Chondrocyte (in vitro differentiated cells): ENCODE measurements at places on chromosomes 3 and 15.
A peak's percentile ranks its signal among the peaks of the same experiment; 100 is the strongest.

DNA sequence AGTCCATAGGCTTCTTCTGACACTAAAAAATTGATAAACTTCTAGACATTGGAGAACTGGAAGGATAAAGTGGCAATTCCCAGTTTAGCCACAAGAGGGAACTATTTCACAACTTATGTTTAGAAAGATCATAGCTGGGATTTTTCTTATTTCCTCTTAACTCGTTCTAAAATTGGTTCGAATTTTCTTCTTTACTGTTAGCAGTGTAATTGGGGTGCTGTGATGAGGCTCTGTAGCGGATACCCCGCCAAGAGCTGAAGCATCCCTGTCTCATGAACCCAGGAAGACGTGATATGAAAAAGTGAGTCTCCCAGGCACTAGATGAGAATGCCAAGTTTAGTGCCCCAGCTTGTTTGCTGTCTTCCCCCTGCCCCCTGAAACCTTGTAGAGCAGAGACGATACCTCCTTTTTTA, 85.1 kb downstream of the PDCD6IP start:
- H3K27ac ChIP-seq = peak overlapping the region; percentile 14
- peaks cover 8% of the 10 kb centered on the region for H3K27me3 ChIP-seq
- no peak for DNase-seq
- H3K4me1 ChIP-seq = peaks cover 25% of the 10 kb centered on the region
- H3K4me3 ChIP-seq = peak overlapping the region; percentile 66
- H3K36me3 ChIP-seq = no peaks in the 10 kb centered on the region

DNA sequence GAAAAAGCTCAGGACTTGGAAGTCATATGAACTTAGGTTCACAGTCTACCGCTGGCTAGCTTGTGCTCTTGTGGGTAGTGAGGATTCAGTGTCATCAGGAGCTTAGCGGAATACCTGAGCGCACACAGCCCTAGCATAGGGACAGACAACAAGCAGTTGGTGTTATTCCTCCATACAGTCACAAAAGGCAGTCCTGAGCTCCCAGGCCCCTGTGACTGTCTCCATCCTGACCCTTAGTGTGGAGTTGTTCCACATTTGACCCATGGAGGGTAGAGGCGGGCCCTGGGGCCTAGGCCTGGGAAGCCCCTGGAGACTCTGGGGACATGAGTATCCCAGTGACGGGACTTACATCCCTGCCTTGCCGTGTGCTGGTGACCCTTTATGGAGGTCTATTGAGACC, 131.5 kb upstream of the PLXNA1 start:
- DNase-seq = no peak
- peaks cover 33% of the 10 kb centered on the region for H3K4me1 ChIP-seq
- H3K4me3 ChIP-seq = no peak overlapping the region
- no peaks in the 10 kb centered on the region for H3K36me3 ChIP-seq
- H3K27ac ChIP-seq = peak overlapping the region; percentile 93

DNA sequence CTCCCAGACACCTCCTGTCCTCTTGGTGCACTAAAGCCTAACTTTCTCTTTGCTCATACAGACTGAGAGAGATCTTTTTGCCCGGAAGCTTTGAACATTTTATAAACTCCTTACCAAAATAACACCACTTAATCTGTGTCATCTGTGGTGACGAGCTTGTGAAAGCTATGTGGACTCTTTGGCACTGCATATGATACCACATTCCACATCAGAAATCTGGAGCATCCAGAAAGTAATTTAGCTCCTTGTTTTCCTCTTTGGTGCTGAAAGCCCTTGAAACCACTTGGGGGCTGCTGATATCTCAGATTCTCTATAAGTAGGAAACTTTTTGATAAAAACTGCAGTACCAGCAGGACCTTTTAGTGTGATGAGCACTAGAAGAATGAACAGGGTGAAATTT, 128.3 kb downstream of the ALCAM start:
- H3K4me3 ChIP-seq = no peak overlapping the region
- peaks cover 52% of the 10 kb centered on the region for H3K4me1 ChIP-seq
- DNase-seq = no peak
- H3K27ac ChIP-seq = peak overlapping the region; percentile 73
- H3K36me3 ChIP-seq = peaks cover 17% of the 10 kb centered on the region

DNA sequence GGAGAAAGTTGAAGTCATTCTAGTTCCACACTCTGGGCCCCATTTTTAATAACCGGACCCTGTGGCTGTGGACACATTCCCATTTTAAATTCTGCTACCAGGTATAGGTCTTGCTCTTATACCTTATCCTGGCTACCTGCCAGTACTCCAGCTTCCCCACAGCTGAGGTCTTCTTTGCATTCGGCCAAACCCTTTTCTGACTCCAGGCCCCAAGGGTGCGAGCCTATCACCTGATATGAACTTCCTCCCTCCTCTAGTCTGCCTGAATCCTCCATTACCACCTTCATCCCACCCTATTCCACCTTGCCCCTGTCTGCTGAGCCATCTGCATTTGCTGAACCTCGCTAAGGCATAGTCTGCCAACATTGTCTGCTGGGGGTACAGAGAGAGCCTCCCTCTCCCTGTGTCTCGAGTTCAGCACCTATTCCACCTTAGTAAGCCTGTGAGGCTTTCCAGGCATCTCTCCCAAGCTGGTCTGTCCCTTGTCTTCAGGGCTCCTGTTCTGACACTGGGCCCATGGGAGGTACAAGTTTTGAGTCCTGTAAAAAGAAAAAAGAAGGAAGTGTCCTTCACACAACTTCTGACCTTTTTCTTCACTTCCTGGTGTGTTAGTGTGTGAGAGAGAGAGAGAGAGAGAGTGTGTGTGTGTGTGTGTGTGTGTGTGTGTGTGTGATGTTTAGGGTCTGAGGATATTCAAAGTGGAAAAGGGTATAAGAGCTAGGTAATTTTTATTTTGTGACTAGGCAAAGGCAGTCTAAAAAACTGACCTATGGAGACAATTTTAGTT, 27.0 kb downstream of the PDE8A start:
- H3K36me3 ChIP-seq = no peaks in the 10 kb centered on the region
- no peak for DNase-seq
- no peak overlapping the region for H3K4me3 ChIP-seq

DNA sequence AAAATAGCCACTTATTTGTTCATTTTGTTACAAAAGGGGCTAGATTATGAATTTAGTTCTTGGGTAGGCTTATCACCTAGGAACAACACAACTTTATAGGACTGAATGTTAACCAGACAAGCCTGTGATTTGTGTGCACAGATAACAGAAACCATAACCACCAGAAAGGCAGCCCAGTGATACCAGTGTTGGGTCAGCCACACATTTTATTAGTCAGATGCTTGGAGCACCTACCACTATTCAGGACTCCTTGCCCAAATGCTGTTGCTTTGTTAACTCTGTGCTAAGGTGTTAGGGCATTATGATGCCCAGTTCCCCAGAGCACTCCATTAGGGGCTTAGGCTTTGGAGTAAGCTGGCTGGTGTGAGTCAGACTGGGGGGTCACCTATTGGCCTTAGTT, 22.5 kb downstream of the PLCL2 start:
- no peaks in the 10 kb centered on the region for H3K36me3 ChIP-seq
- no peaks in the 10 kb centered on the region for H3K27me3 ChIP-seq
- H3K27ac ChIP-seq = no peak overlapping the region
- peaks cover 20% of the 10 kb centered on the region for H3K4me1 ChIP-seq

GRCh38 chr15:52567871-52568600, 794 bp downstream of the ARPP19 start:
- peaks cover 41% of the 10 kb centered on the region for H3K4me1 ChIP-seq
- no peaks in the 10 kb centered on the region for H3K27me3 ChIP-seq

DNA sequence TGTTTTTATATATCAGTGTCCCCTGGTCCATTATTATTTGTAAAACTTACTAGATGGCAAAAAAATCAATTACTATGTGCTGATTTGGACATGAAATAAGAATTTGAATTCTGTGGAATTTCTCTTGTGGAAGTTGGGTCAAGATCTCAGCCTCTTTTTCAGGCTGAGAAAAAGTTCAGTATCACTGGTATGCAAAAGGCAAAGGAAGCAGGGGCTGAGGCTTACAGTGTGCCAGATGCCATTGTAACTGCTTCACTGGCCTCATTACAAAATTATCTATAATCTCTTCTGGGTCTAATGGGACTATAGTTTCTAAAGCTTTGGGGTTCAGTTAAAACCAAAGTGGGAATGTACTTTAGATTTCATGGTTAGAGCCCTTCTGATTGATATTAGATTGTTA, 125.9 kb upstream of the SLC7A14 start:
- DNase-seq = no peak
- peaks cover 4% of the 10 kb centered on the region for H3K36me3 ChIP-seq
- no peak overlapping the region for H3K27ac ChIP-seq
- H3K4me3 ChIP-seq = no peak overlapping the region
- H3K4me1 ChIP-seq = peaks cover 53% of the 10 kb centered on the region

DNA sequence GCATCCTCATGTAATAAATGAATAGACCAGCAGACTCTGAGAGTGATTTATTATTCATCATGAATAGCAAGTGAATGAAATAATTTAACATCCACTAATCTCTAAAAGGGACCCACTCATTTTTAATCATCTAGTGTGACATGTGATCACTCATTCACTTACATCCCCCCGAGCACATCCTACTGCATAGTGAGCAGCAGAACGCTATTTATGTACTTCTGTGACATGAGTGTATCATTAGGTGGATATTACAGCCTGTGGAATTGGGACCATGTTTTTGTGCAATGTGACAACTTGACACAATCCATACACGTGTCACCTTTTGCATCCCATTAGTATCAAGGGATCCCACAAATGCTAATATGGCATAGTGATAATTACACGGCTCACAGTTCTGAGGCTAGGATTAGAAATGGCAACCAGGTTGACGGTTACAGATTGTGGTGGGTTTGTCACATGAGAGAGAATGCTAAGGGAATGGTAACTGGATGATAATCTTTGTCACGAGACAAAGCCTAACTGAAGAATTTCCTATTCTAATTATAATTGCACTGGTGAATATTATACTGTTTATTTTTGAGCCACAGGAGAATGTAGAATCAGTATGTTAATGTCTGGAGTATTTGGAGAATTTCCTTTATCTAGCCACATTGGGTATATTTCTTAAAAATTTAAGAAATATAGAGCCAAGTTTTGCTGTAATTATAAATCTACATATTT, 595.2 kb upstream of the TBL1XR1 start:
- H3K27ac ChIP-seq = peak overlapping the region; percentile 60
- peaks cover 3% of the 10 kb centered on the region for H3K36me3 ChIP-seq
- peaks cover 63% of the 10 kb centered on the region for H3K4me1 ChIP-seq
- no peak for DNase-seq

GRCh38 chr15:41115161-41115651, 874 bp downstream of the INO80 start:
- H3K4me1 ChIP-seq = peaks cover 23% of the 10 kb centered on the region
- no peaks in the 10 kb centered on the region for H3K36me3 ChIP-seq
- no peaks in the 10 kb centered on the region for H3K27me3 ChIP-seq
- peak overlapping the region; percentile 82 for H3K4me3 ChIP-seq

GRCh38 chr3:131082871-131083863, 56.5 kb downstream of the NEK11 start:
- H3K27ac ChIP-seq = no peak overlapping the region
- no peaks in the 10 kb centered on the region for H3K36me3 ChIP-seq
- H3K4me3 ChIP-seq = no peak overlapping the region
- H3K27me3 ChIP-seq = no peaks in the 10 kb centered on the region

- H3K27me3 ChIP-seq = peaks cover 50% of the 10 kb centered on the region
- no peak for DNase-seq
- H3K27ac ChIP-seq = no peak overlapping the region
- H3K4me3 ChIP-seq = no peak overlapping the region
These were observed 3.7 kb downstream of the DUOX1 start for GRCh38 chr15:45133561-45133920.

GRCh38 chr15:62083194-62084154, 16.7 kb downstream of the C2CD4A start:
- peaks cover 17% of the 10 kb centered on the region for H3K4me1 ChIP-seq
- no peak overlapping the region for H3K27ac ChIP-seq
- H3K36me3 ChIP-seq = peaks cover 5% of the 10 kb centered on the region
- no peak for DNase-seq
- H3K4me3 ChIP-seq = no peak overlapping the region

DNA sequence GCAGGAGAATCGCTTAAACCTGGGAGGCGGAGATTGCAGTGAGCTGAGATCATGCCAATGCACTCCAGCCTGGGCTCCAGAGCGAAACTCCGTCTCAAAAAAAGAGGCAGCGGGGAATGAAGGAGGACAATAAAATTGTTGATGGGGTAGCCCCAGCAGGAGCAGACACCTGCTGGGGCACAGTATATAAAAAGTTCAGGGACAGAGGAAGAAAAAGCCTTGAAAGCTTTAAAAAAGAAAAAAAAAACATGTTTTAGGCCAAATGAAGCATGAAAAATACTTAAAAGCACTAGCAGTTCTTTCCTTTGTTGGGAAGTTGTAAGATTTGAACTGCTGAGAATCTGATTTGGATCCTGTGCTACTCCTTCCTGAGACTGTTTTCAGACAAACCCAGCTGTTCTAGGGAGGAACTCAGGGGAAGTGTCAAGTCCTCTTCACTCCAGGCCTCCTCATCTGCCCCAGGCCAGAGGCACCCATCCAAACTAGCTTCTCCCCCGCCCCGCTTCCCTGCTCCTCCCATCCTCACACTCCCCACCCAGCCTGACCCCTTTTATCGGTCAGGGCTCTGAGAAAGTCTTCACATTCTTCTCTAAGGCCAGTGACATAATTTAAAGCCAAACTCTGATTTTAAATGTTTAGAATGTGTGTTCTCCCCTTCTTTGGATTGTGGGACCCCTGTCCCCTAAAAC, 4.9 kb downstream of the IL17RD start:
- no peak overlapping the region for H3K27ac ChIP-seq
- no peaks in the 10 kb centered on the region for H3K36me3 ChIP-seq
- H3K27me3 ChIP-seq = no peaks in the 10 kb centered on the region
- no peak overlapping the region for H3K4me3 ChIP-seq

GRCh38 chr15:84791763-84792162, 25.4 kb upstream of the ALPK3 start:
- peaks cover 44% of the 10 kb centered on the region for H3K4me1 ChIP-seq
- H3K4me3 ChIP-seq = no peak overlapping the region
- no peaks in the 10 kb centered on the region for H3K27me3 ChIP-seq
- DNase-seq = no peak
- H3K27ac ChIP-seq = peak overlapping the region; percentile 42

GRCh38 chr3:128080323-128081080, 28.3 kb downstream of the SEC61A1 start:
- H3K27me3 ChIP-seq = no peaks in the 10 kb centered on the region
- no peak for DNase-seq
- peaks cover 4% of the 10 kb centered on the region for H3K36me3 ChIP-seq
- H3K4me1 ChIP-seq = peaks cover 56% of the 10 kb centered on the region
- no peak overlapping the region for H3K27ac ChIP-seq

GRCh38 chr3:107797586-107797985, 274.8 kb downstream of the BBX start:
- H3K36me3 ChIP-seq = peaks cover 15% of the 10 kb centered on the region
- no peaks in the 10 kb centered on the region for H3K27me3 ChIP-seq
- no peak overlapping the region for H3K27ac ChIP-seq
- no peak overlapping the region for H3K4me3 ChIP-seq

GRCh38 chr3:14532691-14533456, 7.3 kb downstream of the GRIP2 start:
- peaks cover 4% of the 10 kb centered on the region for H3K36me3 ChIP-seq
- no peak overlapping the region for H3K4me3 ChIP-seq
- no peak overlapping the region for H3K27ac ChIP-seq
- no peaks in the 10 kb centered on the region for H3K4me1 ChIP-seq

- no peaks in the 10 kb centered on the region for H3K27me3 ChIP-seq
- no peak overlapping the region for H3K27ac ChIP-seq
- DNase-seq = no peak
- no peak overlapping the region for H3K4me3 ChIP-seq
These were observed 139.6 kb downstream of the PTPRG start for GRCh38 chr3:61701011-61701410.

- no peak for DNase-seq
- H3K4me3 ChIP-seq = peak overlapping the region; percentile 49
- H3K4me1 ChIP-seq = peaks cover 11% of the 10 kb centered on the region
These were observed 16.9 kb upstream of the SEMA4B start for GRCh38 chr15:90184119-90184785.
